ENCODE measurements at places on chromosomes 12 and 14.

DNA sequence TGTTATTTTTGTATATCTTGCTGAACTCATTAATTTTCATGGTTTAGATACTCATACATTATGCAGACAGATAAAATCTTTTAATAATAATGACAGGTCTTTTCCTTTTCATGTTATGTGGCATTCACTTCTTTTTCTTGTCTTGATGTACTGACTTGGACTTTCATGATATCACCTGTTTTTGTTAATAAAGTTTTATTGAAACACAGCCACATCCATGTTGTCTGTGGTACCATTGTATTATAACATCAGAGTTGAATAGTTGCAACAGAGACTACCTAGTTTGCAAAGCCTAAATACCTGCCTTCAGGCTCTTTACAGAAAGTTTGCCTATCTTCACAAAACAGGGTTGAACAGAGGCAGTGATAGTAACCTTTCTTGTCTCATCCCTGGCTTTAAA is 85.1 kb downstream of the RGS6 start:
- no peak for DNase-seq

- DNase-seq: no peak
Measured at GRCh38 chr14:21525571-21525961, 580 bp downstream of the SALL2 start.

DNA sequence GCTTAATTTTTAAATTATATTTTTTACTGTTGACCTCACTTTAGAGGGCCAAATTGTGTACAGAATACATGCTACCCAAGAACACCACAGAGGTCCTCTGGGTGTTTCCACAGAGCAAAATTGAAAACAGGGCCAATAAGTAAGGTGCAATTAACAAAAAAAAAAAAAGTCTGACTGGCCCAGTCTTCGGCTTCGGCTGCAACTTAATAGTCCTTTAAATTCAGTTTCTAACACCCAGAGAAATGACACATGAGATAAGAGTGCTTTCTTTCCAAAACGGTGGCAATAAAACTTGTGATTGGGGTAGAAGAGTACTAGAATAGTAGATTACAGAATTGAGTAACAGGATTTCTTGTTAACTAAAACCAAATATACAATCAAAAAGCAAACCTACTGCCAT is 81.3 kb downstream of the MED13L start:
- DNase-seq: no peak

- DNase-seq: no peak
Measured at GRCh38 chr12:24919346-24920001, 29.4 kb downstream of the BCAT1 start.

GRCh38 chr12:10838461-10838860 is 10.8 kb downstream of the PRR4 start:
- no peak for DNase-seq

DNA sequence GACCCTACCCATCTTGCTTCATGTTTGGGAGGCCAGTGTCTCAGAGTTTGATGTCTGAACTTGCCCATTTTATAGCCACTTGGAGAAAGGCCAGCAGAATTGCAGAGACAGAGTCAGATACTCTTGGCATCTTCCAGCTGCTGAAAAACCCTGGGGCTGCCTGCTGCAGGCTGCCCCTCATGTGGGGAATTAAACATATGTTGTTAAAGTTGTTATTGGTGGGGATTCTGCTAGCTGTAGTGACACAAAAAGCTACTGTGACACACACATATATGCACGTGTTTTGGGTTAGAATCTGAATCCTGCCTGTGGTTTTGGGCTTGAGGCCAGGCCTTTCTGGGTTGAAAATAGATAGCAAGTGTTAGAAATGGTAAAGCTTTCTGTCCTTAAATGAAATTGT is 1288.4 kb downstream of the AACS start:
- no peak for DNase-seq

DNA sequence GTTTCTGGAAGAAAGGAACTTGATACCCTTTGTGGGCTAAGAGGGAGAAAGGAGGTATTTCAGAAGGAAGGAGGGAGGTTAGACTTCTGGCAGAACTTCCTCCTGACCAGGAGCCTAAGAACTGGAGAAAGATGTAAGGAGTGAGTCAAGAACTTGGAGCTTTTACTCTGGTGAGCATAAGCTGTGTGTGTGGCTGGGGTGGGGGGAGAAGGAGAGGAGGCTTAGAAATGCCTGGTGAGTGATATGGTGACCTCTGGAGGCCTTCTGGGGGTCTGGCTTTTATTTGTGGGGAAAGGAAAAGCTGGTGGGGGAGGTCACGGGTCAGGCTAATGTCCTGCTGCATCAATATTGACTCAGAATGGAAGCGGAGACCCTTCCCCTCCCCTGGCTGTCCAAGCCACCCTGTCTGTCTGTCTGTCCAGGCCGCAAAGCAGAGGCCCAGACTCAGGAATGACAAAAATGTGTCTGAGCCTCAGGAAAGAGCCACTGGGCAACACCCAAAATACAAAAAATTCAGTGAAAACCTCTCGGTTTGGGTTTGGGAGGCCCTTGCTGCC is 4.8 kb downstream of the LRP1 start:
- no peak for DNase-seq

DNA sequence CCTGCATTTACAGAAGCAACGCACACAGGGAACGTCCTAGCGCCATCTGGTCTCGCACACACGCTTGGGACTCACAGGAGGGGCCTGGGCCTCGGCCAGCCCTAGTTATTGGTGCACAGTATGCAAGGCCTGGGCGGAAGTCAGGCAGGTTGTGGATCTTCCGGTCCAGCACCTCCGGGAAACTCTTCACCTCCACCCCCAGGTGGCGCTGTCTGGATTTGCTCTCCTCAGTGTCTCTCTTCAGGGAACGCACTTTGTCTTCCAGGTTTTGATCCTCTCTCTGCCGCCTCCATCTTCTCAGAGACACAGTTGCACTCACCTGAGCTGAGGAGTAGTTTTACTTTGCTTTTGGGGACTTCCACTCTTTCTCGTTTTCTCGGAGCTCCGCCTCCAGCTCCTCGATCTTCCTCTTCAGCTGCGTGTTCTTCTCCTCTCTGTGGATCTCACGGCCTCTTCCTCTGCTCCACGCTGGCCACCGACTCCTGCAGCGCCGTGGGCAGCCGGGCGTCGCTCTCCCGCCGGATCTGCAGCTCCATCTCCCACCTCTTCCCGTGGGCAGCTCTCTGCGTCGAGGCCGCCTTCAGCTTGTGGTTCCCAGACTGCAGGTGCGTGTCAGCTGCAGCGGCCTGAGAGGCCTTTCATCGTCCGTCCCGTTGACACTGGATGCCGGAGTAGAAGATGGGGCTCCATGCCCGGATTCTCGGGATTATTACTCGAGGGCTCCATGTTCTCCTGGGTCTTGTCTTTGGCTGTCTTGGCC is 933.8 kb downstream of the TMEM121 start:
- no peak for DNase-seq

DNA sequence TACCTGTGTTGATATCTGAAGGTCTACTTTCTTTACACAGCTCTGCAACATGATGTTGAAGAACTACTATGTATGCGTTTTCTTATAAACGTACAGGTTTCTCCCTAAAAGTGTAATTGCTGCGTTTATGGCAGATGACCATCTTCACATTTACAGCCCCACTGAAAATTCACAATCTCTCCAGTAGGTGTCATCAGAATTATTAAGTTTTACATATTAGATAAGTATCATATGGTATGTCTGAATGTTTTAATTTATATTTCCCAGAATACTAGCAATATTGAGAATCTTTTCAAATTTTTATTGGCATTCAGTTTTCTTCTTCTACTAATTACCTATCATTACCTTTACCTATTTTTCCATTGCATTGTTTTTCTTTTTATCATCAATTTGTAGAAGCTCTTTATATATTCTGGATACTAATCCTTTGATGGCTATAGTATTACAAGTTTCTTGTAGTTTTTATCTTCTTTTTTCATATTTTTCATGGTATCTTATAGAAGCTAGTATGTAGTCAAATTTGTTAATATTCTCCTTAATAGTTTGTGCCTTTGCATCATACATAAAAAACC is 123.5 kb downstream of the CAPZA3 start:
- no peak for DNase-seq

DNA sequence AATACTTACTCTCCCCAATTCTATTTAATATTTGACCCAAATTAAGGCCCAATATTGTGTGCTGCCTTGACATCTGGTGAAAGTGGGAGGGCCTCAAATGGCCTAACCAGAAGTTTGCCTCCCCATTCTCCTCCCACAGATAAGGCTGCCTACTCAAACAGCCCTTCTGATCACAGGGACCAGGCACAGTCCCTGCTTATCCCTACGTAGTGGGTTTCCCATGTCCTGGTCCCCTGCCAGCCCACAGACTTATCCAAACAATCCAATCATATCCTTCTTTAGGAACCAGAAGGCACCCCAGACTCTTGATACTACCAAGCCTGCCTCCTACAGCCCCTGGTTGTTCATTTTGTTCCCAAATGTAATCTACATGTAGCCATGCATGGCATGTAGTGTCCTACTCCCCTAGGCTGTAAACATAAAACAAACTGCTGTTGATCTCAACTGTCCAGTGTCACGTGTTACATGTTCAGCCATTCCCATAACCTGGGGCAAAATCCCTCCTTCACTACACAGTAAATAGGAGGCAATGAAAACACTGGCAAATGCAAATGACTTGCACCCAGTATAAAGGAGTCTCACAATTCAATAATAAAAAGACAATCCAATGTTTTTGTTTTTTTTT is 49.3 kb downstream of the EEA1 start:
- DNase-seq: no peak

DNA sequence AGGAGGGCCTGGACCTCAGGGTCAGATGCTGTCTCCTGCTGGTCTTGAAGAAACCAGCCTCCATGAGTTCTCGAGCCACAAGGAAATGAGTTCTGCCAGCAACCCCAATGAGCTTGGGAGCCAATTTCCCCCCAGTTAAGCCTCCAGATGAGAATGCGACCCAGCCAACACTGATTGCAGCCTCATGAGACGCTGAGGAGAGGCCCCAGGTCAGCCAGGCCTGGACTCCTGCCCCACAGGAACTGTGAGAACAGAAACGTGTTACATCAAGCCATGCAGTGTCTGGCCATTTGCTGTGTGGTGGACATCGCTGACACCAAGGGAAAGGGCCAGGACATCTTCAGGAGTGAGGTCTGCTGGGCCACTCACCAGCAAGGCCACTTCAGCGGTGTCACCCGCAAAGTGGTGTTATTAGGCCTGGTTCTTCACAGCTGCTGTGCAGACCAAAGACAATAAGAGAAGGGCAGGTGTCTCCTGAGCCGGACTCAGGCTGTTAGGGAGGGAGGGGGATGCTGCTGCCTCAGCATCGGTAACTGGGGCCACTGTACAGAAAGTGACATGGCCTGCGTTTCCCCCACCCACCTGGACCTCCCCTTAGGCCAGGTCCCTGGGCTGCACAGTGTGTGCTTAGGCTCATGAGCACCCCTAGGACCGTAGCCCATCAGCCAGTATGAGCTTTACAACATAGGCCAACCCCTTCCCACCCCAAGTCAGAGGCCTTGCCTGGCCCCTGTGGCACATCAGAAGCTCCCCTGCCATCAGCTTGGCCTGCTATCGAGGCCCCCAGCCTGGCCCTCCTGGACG is 272.4 kb upstream of the RTL1 start:
- DNase-seq: no peak

GRCh38 chr12:92753976-92754885 is 51.4 kb downstream of the PLEKHG7 start:
- DNase-seq: no peak

DNA sequence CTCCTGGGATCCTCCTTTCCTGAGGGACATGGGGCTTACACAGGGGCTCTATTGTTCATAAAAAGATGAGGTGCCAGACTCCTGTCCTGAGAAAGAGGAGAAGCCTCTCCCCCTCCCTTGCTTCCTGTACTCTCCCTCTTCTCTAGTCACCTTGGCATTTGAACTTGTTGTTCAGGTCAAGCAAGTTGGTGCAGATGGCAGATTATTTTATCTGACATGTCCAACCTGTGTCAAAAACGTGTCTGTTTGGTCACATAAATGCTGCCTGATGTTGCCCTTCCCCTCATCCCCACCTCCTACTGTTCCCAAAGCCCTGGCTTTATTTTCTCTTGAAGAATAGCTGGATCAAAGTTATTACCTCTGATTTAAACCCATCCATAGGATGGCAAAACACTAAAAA is 154.8 kb downstream of the TMX1 start:
- DNase-seq: no peak

DNA sequence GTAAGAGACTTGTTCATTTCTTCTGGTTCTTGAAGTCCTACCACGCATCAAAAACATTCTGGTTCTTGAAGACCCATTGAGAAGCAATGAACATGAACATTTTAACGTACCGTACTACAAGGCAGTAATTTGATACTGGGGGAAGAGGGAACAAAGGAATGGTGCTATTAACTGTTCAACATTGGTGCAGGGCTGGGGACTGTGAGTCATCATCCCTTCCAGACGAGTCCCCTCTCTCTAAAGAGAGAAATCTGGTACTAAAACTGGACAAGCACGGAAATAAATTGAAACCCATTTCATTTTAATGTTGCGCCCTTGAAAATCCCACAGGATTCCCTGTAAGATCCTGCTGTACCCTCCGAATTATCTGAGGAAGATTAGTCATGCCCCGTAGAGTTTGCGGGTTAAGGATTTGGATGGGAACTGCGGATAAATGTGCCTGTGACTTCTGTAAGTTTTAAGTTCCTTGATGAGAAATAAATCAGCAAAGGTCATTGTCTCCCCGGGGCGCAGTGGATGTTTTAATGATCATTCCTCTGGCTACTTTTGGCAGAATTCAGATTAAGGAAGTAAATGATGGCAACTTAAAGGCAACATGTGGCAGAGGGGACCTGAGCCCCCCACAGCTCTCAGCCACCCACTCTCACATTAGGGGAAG is 78.6 kb downstream of the KCNK13 start:
- DNase-seq: no peak

DNA sequence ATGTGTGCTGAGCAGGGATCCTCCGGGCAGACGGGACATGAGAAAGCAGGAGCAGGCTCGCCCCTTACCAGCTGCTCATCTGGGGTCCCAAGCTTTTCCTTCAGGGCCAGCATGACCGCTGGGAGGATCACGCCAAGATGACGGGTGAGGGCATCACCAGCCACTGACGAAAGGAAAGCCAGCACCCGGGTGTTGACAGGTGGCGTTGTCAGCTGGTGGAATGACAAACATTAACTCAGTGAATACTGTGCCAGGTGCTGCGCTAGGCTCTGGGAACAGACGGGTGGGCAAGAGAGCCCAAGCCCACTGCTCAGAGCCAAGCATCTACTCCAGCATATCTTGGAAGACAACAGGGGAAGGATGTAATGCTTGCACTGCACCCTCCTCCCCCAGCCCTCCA is 21.3 kb upstream of the RAB35 start:
- DNase-seq: no peak

- no peak for DNase-seq
Measured at GRCh38 chr14:69808919-69809808, 12.1 kb upstream of the SLC10A1 start.
